Myocyte (in vitro differentiated cells): ENCODE measurements at places on chromosomes 2 and 18. TPM values are rescaled to one million over a fixed set of nuclear protein-coding genes. Genes with fewer than 3 reads are reported as not detected.

DNA sequence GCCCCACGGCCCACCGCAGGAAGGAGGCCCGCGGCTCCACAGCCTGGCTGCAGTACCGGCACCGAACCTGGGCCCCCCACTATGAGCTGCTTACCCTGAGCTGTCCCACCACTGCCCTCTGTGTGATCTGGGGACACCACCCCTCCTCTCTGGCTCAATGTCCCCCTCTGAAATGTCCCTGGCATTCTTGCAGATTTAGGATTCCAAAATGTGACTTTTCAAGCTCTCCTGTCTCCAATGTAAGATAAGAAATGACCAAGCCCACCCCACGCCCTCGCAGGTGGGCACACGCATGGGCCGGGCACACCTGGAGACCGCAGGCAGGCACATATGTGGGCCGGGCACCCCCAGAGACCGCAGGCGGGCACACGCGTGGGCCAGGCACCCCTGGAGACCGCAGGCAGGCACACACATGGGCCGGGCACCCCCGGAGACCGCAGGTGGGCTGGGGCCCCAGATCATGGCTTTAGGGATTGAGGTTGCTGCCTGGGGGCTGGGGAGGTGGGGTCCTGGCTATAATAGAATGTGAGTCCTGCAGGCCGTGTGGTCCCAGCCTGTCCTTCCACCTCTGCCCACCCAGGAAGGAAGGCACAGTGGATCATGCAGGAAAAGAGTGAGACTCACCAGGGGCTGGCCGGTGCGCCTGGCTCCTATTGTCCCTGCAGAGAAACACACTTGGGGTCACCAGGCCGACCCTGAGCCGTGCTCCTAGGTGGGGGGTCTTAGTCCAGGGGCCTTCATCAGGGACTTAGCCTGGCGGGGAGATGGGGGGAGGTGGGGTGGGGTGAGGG is 7.2 kb downstream of the PDCD1 start:
- no peak for DNase-seq

The DAW1 gene
- not detected in 2 replicates for total RNA-seq

- DNase-seq, result peak; percentile 58
These were observed 264.1 kb downstream of the EXOC6B start for GRCh38 chr2:72561621-72562318.

The RND3 gene
- total RNA-seq, result 68.6 and 88.8 TPM in 2 replicates

DNA sequence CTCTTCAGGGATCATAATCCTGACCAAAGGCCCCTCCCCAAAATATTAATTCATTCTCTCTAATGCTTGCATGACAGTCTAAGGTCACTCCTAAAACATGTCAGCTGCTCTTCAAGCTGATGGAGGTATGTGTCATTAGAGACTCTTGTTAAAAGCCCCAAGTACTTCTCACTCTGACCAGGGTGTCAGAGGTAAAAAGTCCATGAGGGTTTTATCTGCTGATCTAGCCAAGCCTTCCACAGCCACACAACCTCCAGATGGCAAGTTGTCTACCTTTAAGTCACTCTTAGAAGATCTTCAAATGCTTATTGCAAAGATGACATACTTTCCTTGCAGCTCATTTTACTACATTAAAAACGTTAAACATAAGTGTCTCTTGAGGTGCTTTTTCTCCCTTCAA is 83.6 kb upstream of the ETAA1 start:
- DNase-seq, result no peak

- no peak for DNase-seq
These were observed 79.8 kb upstream of the CYRIA start for GRCh38 chr2:16745466-16745865.

GRCh38 chr2:223779877-223780276 is 57.5 kb downstream of the AP1S3 start:
- no peak for DNase-seq

GRCh38 chr18:79567481-79568147 is 112.0 kb upstream of the CTDP1 start:
- peak; percentile 94 for DNase-seq

DNA sequence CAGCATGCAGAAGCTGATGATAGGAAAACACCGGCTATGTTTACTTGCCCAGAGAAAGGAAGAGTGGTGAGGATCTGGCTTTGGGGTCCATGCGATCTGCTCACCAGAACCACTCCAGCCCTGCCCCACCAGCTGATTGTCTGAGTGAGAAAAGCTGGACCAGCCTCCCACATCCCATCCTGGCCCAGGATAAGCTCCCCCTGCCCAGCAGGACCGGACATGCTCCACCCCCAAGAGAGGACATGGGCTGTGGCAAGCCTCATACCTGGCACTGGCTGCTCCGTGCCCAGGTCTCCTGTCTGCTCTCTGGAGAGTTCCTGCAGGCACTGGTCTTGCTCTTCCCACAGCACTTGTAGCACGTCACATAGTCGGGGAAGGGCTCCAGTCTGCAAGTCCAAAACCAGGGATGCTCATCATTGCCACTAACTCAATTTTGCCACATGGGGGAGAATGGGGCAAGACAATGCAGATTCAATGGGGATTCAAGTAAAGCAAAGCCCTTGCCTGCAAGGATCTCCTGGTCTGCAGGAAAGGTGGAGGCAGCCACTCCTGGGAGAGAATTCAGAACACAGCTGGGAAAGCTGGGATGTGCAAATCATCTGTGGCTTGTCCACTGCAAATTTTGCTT is 30.0 kb downstream of the SCTR start:
- no peak for DNase-seq

The SKOR2 gene
- not detected in 2 replicates for total RNA-seq

GRCh38 chr2:118496870-118497611 is 350.4 kb downstream of the EN1 start:
- no peak for DNase-seq

The MARCHF4 gene
- total RNA-seq, result 0.19 and 0.21 TPM in 2 replicates
